CD4-positive, alpha-beta T cell treated with Interleukin-15 for 1 hour (primary cell): ENCODE measurements at places on chromosomes 4 and X.

GRCh38 chr4:175419236-175419718 lies 392.8 kb downstream of the GPM6A start:
- DNase-seq, result no peak

DNA sequence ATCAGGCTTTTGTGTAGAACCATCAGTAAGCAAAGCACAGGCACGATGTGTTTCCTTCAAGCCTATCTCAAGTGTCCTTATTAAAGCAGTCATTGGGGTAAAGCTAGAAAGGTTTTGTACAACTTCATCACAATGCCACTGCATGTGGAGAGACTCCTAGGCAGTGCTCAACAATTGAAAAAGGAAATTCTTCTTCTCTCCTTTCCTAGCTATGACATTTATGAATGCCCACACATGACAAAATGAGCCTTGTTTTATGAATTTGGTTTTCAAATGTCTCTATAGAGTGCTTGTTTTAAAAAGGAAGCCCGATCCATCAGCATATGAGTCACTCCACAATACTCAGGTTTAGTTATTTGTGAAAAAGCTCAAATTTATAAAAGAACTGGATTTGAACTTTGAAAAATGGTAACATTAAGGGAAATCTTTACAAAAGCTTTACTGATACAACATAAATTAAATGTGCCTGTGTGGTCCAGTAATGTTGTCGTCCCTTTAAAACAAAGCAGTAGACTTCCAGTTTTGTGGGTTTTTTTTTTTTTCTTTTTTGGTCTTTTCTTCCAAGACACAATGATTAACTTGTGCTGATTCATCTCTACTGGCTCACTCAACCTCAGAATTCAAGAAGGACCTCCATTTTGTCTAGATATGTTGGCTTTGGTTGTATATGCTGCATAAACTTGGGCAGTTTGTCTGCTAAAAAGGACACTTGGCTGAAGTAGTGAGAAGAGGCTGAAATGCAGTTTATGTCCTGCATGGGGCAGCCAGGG lies 273.8 kb downstream of the GASK1B start:
- no peak for DNase-seq

DNA sequence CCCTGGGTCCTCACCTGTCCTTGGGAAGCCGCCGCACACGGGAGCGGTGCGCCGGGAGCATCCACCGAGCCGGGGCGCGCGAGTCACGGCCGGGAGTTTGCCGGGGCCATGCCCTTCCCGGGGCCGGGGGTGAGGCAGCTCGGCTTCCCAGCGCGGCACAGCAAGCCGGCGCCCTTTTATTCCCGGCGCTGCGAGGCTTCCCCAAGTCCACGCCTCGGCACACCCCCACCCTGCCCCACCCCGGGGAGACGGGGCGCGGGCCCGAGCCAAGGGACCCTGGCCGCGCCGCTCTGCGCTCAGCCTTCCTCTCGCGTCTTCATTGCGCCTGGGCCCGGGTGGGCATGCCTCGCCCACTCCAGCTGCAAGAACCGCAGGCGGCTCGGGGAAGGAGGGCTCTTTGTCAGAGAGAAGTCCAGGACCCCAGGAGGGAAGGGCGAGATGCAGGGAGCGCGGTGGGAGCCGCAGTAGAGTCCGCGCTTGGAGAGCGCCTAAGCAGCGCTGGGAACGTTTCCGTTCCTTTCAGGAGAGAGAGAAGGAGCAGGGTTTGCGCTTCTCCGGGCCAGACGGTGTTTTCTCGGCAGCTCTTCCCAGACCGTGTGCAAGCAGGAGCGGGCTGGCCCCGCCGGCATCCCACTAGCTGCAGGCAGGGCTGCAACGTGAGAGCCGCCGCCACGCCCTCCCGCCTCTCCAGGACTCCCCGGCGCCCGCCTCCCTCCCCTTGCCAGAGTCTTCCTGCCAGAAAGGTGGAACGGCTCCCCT lies at the start of gene MXRA5:
Gene MXRA5, minus strand, starts transcription at position 152 of the 759 bp plus-strand sequence. CDS start 2,819 bp downstream, outside the sequence.
- DNase-seq, result no peak

GRCh38 chr4:57243076-57243475 lies 132.9 kb upstream of the IGFBP7 start:
- no peak for DNase-seq

GRCh38 chrX:119573840-119574393 lies 446 bp upstream of the UBE2A start:
- DNase-seq, result peak; percentile 17

GRCh38 chr4:174037049-174037448 lies 246.4 kb downstream of the FBXO8 start:
- DNase-seq, result no peak

- DNase-seq, result no peak
Measured at GRCh38 chr4:185764876-185765275, 47.1 kb downstream of the SORBS2 start.

GRCh38 chrX:38656350-38656915 lies 95.1 kb downstream of the TSPAN7 start:
- no peak for DNase-seq
